ENCODE measurements at places on chromosomes 6 and 20. TPM values are rescaled to one million over a fixed set of nuclear protein-coding genes. Genes with fewer than 3 reads are reported as not detected.
A peak's percentile ranks its signal among the peaks of the same experiment; 100 is the strongest.

GRCh38 chr6:42012501-42013133, 37.7 kb upstream of the TAF8 start:
- no peak for DNase-seq

DNA sequence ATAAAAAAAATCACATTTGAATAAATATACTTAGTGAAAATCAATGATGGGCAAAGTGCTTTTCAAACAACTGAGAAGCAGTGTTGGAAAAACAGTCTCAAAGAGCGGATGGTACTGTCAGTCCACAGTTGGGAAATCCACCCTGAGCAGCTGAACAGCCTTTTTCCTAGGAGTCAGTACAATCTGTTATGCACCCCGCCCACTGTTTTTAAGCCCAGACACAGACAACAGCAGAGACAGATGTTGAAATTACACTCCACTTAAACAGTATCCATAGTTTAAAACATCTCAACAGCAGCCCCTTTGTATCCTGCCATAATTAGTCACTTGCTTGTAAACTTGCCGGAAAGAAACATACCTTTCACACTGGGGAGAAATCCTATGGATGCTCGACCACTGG, 372 bp downstream of the KIAA0408 start:
- peak; percentile 27 for DNase-seq

DNA sequence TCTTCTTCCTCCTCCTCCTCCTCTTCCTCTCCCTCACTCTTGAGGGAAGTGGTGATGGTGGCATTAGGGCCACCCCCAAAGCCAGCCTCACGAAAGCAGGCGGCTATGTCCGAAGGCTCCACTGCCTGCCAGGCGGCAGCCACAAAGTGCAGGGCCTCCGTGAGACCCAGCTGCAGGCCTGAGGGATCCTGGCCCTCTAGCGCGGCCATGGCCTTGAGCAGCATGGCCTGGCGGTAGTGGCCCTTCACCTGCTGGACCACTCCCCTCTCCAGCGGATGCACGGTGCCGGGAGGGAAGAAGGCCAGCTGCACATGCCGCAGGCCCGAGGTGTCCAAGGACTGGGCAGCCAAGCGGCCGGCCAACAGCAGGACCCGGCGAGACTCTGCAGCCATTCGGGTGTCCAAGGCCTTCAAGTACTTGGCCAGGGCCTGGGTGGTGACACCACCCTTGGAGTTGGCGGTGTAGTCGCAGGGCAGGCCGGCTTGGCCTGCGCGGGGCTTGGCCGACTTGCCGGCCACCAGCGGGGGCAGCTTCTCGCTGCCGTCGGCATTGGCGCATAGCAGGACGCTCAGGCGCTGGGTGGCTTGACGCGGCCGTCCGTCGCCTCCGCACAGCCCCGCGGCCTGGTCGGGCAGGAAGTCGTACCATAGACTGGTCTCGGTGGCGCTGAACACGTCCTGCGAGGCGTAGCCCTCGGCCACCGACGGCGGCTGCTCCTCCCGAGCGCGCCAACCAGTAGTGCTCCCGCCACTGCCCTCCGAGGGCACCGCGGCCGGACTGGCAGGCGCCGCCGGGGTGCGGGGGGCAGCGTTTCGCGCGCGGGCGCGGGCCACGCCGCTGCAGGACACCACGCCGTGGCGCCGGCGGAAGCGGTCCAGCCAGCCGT, 1.1 kb downstream of the CENPB start:
- no peak for DNase-seq

LHFPL5 gene
- not detected for total RNA-seq

SLC17A3 gene
- not detected for total RNA-seq
